T follicular helper cell (primary cell): ENCODE measurements at places on chromosomes 7 and 10.

DNA sequence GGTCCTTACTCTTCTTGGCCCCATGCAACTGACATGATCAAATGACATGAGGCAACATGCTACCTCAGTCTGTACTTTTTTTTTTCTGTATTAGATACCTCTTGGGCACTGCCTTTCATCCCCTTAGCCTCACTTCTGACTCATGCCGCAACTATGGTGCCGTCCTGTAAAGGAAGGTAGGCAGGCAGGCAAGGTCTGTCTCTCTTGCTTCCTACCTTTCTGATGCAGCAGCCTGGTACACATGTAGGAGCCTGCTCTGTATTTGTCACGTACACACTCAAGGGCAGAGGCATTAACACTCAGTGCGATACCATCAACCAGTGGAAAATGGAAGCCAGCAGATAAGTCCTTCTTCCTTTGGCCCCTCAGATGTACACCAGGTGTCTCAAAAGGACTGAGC lies 146.7 kb downstream of the ATE1 start:
- no peak for DNase-seq

DNA sequence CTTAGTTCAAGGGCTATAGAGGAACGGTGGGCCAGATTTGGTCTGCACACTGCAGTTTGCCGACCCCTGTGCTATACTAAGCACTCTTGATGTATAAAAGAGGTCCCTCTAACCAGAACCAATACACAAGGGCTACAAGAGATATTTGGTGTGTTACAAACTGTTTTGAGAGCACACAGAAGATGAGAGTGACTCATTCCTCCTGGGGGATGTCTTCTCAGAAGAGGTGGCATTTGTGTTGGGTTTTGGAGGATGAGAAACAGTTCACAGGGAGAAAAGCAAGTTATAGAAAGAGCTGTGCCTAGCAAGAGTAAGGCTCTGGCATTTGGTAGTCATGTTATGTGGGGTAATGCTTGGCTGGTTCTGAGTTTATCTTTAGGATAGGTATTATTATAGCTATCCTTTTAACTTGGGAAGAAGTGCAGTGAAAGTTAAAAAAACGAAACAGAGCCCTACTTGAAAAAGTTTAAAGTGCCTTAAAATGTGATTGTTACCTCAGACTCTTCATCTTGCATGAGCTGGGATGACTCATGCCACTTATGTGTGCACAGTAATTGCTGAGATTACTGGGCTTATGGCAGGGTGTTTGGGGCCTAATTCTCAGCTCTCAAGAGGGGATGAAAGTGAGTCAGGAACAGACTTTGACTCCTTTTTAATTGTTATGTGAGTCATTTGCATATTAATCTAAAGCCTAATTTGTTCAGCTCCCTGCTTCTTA lies 160.4 kb downstream of the KIF20B start:
- DNase-seq: no peak

GRCh38 chr7:48224042-48224441 lies 52.8 kb downstream of the ABCA13 start:
- DNase-seq: no peak

- DNase-seq: peak; percentile 52
These were observed 2.5 kb downstream of the LFNG start for GRCh38 chr7:2521952-2522591.

- no peak for DNase-seq
These were observed 2.7 kb downstream of the CAV1 start for GRCh38 chr7:116527521-116527920.

DNA sequence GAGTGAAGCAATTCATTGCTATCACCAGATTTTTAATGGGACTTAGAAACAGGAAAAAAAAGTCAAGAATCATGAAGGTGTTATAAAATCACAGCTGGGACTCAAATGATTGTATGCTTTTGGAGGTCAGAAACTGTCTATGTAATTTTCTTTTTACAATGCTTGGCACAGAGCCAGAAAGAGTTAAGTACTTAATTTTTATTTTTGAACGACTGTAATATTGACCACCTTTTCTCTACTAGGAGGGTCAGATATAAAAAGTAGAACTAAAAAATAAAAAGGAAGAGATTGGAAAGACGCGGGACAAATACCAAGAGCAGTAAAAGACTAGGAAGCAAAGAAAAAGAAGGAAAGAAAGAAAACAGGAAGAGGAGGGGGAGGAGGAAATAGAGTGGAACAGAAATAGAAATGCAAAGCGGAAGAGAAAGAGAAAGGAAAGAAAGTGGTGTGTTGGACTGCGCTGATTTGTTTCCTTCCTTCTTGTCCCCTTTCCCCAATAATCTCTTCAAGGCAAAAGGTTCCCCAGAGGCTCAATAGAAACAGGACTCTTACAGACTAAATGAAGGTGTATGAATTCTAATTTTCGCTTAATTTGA lies 23.2 kb upstream of the C1GALT1 start:
- no peak for DNase-seq

DNA sequence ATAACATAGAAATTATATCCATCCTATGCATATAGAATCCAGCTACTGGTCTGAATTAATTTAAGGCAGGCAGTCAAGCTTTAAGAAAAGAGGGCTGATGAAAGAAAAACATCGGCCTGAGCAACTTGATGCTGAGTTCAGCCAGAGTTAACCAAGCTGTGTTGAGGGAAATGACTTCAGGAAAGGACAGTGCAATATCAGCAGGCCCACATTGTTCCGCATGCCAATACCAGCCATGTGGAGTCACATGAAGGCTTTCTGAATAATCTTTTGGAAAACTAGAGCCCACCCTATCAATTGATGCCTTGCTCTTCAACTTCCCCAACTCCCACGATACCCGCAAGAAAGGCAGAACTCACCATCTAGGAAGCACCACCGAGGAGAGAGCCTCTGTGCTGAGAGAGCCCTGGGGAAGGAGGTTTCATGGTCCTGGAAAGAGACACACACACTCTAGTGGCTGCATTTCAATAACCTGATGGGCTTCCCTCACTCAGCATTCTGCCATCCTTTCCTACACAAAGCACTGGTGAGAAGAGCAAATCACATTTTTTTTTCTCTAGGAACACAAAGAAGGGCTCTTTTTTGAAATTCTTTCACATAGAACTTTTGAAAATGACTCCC lies 125.8 kb upstream of the PTN start:
- DNase-seq: no peak

GRCh38 chr7:49089717-49090116 lies 165.4 kb downstream of the CDC14C start:
- DNase-seq: no peak

DNA sequence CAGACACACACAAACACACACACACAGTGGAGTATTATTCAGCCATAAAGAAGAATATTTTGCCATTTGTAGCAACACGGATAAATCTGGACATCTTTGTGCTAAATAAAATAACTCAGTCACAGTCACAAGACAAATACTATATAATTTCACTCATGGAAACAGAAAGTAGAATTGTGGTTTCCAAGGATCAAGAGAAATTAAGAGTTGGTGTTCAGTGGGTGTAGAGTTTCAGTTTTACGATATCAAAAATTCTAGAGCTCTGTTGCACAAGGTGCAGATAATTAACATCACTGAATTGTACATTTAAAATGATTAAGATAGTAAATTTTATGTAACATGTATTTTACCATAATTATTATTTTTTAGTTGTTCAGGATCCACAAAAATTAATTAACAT lies 1235.0 kb downstream of the XPNPEP1 start:
- no peak for DNase-seq

GRCh38 chr7:70344726-70345125 lies 746.5 kb downstream of the AUTS2 start:
- DNase-seq: no peak

- DNase-seq: no peak
These were observed 1084.2 kb downstream of the KCNMA1 start for GRCh38 chr10:76553263-76554032.

DNA sequence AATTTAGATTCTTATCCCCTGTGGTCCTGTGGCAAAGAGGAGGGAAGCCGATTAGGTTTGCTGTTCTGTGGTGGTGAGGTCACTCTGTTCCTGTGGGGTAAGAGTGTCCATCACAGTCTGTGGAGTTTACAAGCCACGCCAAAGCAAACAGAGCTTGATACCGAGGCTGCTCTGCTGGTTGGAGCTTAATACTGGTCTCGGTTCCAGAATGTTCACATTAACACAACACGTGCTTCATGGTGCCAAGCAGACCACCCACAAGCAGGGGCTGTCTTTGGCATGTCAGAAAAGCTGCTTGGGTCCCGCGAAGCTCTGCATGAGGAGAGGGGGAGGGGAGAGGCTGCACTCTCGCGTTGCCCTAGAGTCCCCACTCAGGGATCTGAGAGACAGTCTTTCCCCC lies 47.5 kb downstream of the DNAJB6 start:
- DNase-seq: no peak
